ENCODE measurements at places on chromosomes 1 and 21.
A peak's percentile ranks its signal among the peaks of the same experiment; 100 is the strongest.

DNA sequence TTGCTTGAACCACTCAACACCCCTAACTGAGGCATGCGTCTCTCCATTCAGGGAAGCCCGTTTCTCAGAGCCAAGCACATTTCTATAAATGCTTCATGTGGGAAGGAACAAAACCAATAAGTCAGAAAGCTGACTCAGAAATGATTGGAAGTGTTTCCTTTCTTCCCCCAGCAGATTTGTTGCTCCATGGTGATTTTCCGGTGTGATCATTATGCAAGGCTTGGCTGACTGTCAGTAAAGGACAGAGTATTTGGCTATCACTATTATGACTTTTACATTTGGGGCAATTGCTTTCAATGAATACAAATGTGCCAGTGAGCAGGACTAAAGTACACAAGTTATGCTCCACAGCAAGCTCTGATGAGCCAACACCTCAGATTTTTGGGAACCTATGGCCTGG is 53.3 kb upstream of the ZC3H11B start:
- no peak for DNase-seq

GRCh38 chr1:30166174-30166573 is 557.2 kb downstream of the MATN1 start:
- no peak for DNase-seq

DNA sequence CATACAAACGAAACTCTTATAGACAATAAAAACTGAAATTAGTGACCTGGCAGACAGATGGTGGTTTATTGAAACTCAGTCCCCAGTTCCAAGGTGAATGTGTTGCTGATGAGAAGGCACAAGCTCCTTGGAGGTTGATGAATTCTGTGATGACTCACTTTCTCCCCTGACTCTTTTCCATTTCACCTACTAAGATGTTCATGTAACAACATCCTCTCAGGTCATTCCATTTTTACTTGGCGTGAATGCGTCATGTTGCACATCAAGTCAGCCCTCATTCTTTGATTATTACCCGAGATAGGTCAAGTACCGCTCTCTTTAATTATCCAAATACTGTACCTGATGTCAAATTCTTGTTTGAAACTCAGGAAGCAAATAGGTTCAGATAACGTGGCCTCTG is 10.1 kb upstream of the IL10RB start:
- no peak for DNase-seq

- DNase-seq: no peak
These were observed 126.2 kb downstream of the LACTBL1 start for GRCh38 chr1:22846458-22846857.

- no peak for DNase-seq
These were observed 2.6 kb upstream of the SH3BGRL3 start for GRCh38 chr1:26277261-26277661.

GRCh38 chr1:117658676-117659075 is 52.8 kb downstream of the TENT5C start:
- no peak for DNase-seq

DNA sequence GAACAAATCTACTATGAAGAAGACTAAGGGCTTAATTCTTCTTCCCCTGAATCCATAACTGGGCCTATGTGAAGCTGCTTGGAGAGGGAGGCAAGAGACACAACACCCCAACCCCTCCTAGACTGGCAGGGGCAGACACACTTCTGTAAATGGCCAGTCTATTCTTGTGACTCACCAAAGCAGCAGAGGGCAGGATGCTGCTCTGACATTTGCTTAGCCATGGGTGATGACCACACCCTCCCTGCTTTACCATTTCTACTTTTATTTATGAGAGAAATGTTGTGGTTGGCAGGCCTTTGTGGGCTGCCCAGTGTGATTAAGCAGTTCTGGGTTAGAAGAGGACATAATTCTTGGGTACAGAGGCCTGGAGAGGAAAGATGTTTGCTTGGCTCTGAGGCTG is 189.8 kb upstream of the DPYD start:
- DNase-seq: no peak

- no peak for DNase-seq
These were observed 86.7 kb upstream of the POU3F1 start for GRCh38 chr1:38133304-38133703.

- DNase-seq: no peak
These were observed 37.6 kb upstream of the DPT start for GRCh38 chr1:168766568-168766967.

DNA sequence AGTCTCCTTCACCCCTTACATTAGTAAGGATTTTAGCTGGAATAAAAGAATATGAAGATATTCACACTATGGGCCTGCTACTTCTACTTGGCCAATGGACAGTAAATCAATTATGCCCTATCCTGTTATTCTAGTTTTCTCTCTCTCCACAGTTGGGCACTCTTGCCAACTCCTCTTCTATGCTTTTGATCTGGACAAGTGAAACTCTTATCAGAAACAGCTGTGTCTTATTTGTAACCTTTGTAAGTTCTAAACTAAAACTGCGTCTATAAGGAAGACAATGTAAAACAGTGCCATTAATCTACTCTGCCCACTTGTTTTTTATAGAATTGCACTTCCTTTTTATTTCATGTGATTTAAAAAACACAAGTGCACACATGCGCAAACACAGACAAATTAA is 244.0 kb upstream of the DMRTA2 start:
- DNase-seq: no peak

DNA sequence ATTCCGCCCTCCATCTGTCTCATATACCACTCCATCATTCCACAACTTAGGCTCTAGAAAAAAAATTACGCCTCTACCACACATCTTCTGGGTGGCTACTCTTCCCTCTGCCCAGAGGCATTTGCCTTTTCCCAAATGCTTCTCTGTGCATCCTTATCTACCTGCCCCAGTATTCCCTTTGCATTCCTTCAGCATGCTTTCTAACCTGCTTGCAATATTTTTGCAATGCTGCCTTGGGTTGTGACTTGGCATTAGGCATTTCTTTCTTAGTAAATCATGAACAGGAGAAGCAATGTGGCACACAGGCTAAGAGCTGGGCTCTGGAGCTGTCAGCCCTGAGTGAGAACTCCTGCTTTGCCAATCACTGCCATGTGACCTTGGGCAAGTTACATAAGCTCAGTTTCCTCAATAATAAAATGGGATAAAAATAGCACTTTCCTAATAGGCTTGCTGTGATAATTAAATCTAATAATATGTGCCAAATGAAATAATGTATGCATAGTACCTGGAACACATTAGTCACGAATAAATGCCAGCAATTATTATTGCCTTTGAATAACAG is 276.0 kb downstream of the ASTN1 start:
- DNase-seq: no peak

DNA sequence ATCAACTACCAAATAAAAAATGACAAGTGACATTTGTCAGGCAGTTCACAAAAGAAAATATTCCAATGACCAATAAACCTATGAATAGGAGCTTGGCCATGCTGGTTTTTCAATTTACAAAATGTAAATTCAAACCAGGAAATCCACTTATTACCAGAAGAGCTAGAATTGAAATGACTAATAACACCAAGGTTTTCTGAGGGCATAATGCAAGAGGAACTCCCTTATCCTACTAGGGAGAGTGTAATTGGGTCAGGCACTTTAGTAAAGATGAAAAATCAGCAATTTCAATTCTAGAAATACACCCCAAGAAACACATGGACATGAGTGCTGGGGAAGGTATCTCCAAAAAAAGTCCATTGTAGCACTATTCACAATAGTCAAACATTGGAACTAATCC is 16.7 kb upstream of the TIAM1 start:
- no peak for DNase-seq

DNA sequence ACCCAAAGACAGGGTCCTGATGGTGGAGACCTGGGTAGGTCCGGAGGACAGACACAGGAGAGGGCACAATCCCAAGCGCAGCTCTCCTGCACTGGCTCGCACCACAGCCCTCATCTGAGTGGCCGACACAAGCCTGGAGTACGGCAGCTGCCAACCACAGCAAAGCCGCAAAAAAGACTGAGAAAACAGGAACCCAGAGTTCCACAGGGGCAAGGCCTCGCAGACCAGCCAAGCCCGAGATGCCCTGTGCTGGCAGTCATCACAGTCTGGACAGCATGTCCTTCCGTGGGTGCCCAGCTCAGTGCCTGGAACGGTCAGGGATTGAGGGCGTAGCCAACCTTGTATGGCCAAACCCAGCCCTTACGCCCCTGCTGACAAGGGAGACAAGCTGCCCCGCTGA is 11.4 kb downstream of the ZBTB48 start:
- DNase-seq: no peak

GRCh38 chr1:46689356-46689755 is 17.7 kb downstream of the TEX38 start:
- DNase-seq: no peak

DNA sequence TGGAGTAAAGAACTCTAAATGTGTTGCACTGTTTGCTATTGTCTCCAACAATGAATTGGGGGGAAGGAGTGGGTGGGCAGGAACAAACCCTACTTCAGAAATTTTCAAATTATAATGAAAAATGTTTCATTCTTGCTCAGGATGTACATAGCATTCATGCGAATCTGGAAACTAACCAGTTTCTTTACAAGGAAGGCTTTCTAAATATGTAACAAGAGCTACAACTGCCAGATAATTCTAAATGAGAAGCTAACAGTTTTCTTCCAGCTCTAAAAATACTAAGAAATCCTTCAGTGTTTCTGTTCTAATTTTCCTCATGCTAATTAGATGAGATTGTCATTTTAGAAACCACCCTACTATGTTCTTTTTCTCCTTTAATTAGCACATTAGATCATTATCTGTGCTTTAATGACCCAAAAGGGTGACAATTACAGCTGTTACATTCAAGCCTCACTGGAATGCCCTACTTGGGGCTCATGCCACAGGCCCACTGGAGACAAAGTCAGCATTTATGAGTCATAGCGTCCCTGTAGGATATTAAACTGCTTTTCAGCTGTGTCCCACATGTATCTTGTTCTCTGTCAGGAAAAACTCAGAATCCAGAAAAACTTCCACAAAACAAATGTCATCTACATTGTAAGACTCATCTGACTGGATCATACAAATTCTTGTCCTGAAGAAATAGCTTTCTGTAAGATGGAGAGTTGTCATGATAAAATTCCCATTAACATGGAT is 804.6 kb upstream of the CXADR start:
- no peak for DNase-seq

GRCh38 chr1:41661428-41662060 is 177.1 kb upstream of the EDN2 start:
- DNase-seq: no peak

GRCh38 chr1:178345807-178346206 is 151.0 kb downstream of the CLEC20A start:
- no peak for DNase-seq

DNA sequence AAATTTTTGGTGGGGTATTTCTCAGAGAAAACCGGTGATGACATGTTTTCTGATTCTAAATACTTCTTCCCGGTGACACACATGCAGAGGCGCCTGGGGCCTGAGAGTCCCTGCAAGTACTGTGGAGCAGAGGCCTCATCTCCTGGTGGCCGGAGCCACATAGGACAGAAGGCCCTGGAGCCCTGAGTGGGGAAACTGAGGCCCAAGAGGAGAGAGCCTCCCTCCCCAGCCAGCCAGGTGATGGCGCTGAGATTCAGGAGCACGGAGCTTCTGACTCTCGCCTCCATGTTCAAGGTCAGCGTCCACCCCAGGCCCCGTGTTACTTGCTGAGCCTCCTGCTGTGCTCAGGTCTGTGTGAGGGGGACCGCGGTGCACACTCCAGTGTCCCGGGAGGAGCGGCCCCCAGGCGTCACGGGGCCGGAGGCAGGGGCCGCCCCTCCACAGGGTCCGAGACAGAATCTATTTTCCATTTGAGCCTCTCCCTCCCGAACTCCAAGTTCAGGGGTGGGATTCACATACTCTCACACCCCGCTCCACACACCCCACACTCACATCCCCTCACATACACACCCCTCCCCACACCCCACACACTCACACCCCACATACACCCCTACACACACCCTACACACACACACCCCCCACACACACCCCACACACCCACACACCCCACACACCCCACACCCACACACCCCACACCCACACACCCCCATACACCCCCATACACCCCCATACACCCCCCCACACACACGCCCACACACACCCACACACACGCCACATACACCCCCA is 43.8 kb downstream of the SLX9 start:
- no peak for DNase-seq

DNA sequence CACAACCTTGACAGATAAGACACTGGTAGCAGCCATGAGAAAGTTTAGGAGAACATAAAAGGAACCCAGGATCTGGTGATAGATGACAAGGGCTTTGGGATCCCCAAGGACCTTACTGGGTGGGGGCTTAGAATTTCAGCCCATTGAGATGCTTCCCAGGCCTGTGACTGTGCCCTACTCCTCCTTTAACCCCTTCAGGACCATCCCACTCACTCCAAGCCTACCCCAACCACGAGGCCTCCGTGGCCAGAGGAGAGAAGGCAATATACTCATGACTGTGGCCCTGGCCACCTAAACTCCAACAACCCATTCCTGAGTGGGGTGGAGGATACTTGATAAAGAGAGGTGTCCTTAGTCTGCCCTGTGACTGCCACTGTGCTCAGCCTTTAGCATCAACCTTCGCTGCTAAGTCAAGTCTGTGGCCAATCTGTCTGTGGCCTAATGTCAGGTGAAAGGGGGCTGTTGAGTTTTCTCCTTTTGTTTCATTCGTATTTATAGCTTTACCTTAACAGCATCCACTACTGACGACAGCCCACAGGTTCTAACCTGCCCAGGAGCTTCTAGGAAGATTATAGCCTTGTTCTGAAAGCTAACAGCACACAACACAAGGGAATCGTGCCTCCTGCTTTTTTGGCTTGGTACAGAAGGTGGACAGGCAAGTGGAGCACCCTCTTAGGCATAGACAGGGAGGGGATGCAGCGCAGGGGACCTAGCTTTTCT is 16.9 kb upstream of the BCAR3 start:
- no peak for DNase-seq

DNA sequence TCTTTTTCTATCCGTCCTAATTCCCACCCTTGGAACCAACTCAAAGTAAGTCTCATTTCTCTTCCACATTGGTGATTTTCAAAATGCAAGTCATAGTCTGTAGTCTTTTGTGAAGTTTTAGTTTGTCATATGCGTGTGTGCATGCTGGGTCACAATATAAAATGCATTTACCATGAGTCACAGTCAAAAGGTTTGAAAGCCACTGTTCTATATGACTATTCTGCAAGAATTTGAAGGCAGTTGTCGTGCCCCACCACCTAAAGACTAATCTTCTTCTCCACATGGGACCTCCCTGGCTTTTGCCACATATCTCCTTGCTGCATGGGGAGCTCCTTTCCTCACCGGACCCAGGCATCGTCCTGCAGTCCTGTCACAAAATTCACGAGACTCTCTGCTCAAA is 1.6 kb downstream of the STPG1 start:
- DNase-seq: no peak

- DNase-seq: peak; percentile 76
These were observed 6.9 kb downstream of the TNFRSF1B start for GRCh38 chr1:12173631-12174121.

GRCh38 chr1:200099040-200099439 is 71.5 kb downstream of the NR5A2 start:
- no peak for DNase-seq

- no peak for DNase-seq
These were observed 7.8 kb upstream of the AHCYL1 start for GRCh38 chr1:109976762-109977161.

- DNase-seq: no peak
These were observed 22.1 kb downstream of the FCRL4 start for GRCh38 chr1:157575744-157576143.

Measured in stimulated activated CD8-positive, alpha-beta memory T cell treated with anti-CD3 and anti-CD28 coated beads, Interleukin-7, amount 100 ng/mL, for 24 hours (primary cell).